ENCODE measurements at places on chromosomes 13 and 19.

- no peak for DNase-seq
These were observed 213.8 kb downstream of the DCLK1 start for GRCh38 chr13:35917252-35917941.

DNA sequence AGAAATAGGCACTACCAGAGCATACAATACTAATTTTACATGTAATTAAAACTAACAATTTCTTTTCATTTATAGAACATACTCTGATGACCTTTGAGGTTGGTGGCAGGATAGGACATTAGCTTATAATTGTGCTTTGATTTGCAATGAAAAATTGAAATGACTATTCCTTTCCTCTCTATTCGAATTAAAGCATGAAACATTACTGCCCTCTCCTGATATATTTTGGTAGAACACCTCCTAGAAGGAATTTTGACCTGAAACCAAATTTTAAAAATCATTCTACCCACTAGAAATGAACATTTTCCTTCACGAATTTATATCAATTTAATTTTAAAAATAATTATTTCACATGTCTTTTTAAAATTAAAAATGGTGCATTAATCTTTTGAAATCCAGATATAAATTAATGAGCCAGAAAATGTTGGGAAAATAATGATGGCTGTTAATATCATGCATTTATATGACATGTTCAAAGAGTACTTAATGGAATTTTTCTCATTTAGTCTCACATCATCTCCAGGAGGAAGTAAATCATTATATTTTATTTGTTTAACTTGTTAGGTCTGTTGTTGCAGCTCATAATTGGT lies 556.3 kb upstream of the ARGLU1 start:
- DNase-seq = no peak

DNA sequence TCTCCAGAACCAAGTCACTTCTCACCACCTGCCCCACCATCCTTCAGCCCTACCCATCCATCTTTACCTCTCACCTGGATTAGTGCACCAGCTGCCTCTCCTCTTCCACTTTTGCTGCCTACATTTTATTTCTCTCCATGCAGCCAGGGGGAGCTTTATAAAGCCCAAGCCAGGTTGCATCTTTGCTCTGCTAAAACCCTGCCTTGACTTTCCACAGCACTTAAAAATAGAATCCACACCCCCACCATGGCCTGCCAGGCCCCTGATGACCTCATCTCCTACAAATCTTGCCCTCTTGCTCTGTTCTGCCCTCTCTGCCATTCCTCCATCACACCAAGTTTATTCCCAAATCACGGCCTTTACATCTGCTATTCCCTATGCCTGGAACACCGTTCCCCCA lies 1.8 kb downstream of the HOOK2 start:
- no peak for DNase-seq

GRCh38 chr13:31162151-31163008 lies 676 bp upstream of the HSPH1 start:
- DNase-seq = peak; percentile 96

GRCh38 chr13:96794669-96795068 lies 199.6 kb downstream of the OXGR1 start:
- no peak for DNase-seq

- DNase-seq = no peak
These were observed 25.9 kb downstream of the ARHGAP35 start for GRCh38 chr19:46886546-46887239.

GRCh38 chr19:31459430-31459829 lies 110.2 kb upstream of the TSHZ3 start:
- DNase-seq = no peak

DNA sequence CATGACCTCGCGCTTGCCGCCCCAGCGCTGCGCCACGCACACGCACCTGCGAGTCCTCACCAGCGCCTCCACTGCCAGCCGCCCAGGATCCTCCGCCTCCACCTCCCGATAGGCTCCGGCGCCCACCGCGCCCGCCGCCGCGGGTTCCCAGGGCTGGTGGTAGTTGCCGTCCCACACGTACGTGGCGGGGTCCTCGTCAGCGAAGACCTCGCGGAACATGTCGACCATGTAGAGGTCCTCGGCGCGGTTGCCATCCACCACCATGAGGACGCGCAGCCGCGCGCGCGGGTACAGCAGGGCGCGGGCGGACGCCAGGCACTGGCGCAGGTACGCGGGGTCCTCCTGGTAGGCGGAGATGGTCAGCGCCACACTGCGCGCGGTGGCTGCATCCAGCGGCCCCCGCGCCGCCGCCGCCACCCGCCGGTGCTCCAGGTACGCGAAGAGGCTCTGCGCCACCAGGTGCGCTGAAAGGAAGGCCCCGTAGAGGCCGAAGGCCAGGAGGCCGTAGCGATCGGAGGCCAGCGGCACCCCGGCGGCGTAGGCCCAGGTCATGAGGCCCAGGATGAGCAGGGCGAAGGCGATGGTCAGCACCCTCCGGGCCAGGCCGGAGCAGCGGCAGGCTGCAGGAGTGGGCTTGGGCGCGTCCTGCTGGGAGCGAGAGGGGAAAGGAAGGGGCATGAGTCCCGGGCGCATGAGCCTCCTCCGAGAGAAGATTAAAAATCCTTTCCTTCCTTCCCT lies 4.4 kb downstream of the HAS1 start:
- no peak for DNase-seq

DNA sequence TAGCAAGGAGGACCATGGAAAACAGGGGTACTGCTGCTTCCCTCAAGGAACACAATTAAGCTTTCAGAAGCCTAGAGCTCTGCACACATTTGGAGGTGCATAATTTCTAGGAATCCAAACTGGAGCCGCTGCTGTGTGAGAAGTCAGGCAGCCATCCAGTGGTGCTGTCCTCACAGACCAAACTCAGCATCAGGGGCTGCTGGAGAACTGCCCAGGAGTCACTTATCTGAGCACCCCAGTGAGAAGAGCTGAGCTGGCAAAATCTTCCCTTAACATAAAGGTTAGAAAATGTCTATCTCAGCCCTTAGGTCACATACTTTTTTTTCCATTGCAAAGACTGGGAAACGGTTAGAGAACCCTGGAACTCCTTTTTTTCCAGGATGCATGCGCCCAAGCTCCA lies 72.8 kb downstream of the ATP7B start:
- DNase-seq = no peak

GRCh38 chr19:54257116-54257480 lies at the start of gene LILRB5:
Gene LILRB5, minus strand, starts transcription at chr19:54257273. Its CDS starts 80 bp downstream, at chr19:54257193.
- no peak for DNase-seq

DNA sequence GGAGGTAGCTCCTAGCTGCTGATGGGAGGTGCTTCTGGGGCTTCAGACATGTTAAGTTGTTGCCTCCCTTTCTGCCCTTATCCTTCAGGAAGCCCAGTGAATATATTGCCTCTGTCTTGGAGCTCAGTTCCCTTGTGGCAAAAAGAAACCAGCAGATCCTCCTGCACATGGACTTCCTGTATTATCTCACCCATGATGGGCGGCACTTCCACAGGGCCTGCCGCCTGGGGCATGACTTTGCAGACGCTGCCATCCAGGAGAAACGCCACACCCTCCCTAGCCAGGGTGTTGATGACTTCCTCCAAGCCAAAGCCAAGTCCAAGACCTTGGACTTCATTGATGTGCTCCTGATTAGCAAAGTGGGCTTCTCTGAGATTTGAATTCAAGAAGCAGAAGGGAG lies 6.0 kb upstream of the CYP4F12 start:
- DNase-seq = no peak

DNA sequence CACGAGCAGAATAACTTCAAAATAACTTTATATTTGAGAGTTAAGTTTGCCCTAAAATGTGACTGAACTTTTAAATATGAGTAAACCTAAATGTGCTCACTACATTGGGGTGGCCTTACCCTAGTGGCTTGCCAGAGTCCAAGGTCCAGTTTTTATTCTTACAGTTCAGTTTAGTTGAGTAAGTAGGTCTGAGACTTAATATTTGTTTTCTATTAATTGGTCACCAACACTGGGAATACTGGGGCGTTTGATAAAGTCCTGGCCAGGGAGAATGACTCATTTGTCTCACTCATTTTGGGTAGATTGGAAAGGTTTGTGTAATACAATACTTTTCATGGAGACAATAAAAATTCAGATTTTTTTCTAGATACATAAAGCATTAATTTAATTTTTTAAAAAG lies 127.8 kb upstream of the SPATA13 start:
- DNase-seq = no peak

DNA sequence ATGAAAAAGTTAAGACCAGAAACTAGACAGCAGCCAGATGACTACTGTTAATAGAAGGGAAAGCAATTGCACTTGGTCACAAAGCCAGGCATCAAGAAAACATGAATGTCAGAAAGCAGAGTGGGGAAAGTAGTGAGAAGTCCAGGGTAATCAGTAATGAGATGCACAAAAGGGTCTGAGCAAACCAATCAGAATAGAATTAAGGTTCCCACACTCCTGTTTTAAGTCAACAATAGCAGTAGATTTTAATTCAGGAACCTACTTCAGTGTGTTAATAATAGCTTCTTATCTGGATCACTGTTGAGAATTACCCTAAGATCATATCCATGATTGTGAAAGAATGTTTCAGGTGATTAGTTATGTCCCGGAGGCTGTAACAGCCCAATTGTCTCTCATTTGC lies 72.6 kb upstream of the KLF5 start:
- DNase-seq = no peak

- no peak for DNase-seq
These were observed 210.9 kb downstream of the GPC5 start for GRCh38 chr13:91609353-91609752.

GRCh38 chr13:78784014-78784750 lies 125.2 kb upstream of the OBI1 start:
- no peak for DNase-seq

- DNase-seq = no peak
These were observed 1.7 kb downstream of the YJEFN3 start for GRCh38 chr19:19530423-19530804.

- DNase-seq = no peak
These were observed 186.2 kb downstream of the FOXO1 start for GRCh38 chr13:40480012-40480914.

DNA sequence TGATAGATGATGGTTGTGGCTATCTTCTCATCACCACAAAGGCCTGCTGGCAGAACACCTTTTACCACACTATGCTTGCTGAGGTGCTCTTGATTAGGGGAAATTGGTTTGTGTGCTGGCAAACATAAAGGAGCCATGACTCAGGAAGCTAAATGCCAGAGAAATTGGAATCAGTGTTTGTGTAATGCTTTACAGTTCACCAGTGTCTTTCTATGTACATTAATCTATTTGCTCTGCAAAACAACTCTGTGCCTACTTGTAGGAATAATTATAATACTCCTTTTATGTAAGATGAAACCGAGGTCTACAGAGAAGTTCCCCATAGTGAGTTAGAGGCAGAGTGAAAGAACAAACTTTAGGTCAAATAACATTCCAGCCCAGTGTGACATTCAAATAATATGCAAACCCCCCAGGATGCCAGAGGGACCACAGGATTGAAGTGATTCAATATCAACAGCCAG lies 390.5 kb upstream of the HTR2A start:
- DNase-seq = no peak

DNA sequence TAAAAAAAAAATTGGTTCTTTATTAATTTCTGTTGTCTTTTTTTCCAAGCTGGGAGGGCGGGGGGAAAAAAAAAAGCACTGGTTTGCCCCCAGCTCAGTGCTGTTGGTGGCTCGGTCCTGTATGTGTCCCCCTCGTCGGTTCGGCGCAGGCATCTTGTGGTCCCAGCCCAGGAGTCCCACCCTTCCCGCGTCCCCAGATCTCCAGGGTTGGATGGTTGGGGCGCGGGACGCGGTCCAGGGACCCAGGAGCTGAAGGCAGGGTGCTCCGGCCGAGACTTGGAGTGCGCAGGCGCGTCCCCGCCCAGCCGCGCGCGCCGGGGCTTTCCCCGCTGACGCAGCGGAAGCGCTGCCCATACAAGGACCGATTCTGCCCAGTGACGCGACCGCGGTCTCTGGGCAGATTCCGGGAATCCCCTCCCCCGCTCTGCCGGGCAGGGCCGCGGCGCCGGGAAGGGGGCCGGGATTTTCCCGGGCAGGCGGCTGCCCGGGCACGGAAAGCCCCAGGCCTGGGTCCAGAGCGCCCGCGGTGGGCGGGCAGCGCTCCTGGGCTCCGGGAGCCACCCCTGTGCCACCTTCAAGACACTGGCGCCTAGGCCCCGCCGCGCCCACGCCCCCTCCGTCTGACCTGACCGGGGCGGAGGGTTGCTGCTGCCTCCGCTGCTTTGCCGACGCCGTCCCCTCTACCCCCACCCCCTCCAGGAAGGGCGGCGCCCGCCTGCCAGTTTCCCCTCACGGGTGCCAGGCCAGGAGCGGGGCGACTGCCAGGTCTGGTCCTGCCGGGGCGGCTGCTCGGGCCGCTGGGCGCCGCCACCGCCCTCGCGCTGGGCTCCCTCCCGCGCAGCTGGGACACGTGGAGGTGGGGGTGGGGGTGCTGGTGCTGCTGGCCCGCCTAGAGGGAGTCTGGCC lies 2.3 kb downstream of the JUNB start:
- peak; percentile 89 for DNase-seq

- DNase-seq = no peak
These were observed 89.5 kb downstream of the ARHGEF7 start for GRCh38 chr13:111204438-111205177.

DNA sequence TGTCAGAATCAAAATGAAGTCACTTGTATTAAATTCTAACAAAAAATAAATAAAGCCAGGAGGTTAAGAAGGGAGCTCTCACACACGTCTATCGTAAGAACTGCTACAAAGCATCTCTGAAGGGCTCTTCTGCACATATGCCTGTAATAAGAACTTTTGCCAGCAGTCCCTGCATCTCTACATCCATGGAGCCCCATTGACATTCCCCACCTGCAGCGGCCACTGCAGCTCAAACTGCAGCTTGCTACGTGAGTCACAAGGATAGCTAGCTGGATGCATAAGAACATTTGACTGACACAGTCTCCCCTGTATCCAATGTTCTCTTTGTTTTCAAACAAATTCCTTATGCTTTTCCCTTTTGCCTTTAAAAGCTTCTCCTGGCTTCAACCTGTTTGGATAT lies 68.3 kb downstream of the DNAJC3 start:
- no peak for DNase-seq

DNA sequence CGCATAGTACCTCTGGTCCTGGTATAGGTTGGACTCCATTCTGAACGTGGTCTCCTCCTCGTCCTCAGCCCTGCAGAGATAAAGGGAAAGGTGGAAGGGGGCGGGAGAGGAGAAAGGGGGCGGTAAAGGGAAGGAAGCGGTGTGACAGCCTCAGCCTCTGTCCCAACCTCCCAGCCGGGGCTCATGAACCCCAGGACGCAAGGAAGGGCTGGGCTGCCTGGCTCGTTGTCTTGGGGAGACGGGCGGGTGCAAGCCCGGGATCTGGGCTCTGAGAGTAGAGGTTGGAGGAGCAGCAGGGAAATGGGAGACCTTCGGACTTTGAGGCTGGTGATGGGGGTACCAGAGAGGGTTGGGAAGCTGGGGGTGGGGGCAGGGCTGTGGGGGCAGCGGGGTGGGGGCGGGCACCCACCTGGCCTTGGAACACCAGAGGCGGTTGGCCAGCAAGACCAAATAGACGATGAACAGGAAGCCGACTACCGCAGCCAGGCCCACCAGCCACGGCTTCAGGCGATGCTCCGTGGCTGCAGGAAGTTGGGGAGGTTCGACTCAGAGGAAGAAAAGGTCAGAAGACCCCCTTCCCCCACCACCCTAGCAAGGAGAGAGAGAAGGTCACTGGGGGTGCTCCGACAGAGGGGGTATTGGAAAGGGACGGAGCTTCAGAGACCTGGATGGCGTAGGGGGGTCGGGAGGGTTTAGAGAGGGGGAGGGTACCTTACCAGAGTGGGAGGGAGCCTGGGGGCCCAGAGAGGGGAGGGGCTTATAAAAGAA lies 1.7 kb downstream of the SMIM24 start:
- DNase-seq = no peak

Measured in activated CD4-positive, alpha-beta T cell treated with anti-CD3 and anti-CD28 coated beads, Interleukin-2, amount 50 U/mL, for 24 hours (primary cell).